Immature natural killer cell (primary cell): ENCODE measurements at places on chromosomes 1 and 21.

DNA sequence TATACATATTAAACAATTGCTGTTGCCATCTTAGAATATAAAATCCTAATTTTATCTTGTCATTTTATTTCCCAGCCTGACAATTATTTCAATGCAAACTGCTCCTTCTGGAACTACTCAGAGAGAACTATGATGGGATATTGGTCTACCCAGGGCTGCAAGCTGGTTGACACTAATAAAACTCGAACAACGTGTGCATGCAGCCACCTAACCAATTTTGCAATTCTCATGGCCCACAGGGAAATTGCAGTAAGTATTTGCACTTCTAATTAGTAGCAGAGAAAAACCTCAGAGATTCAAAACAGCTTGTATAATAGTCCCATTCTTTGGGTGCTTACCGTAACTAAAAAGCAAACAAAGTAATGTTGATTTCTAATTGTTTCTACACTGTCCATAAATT, 167.2 kb downstream of the ADGRL2 start:
- DNase-seq, result no peak

DNA sequence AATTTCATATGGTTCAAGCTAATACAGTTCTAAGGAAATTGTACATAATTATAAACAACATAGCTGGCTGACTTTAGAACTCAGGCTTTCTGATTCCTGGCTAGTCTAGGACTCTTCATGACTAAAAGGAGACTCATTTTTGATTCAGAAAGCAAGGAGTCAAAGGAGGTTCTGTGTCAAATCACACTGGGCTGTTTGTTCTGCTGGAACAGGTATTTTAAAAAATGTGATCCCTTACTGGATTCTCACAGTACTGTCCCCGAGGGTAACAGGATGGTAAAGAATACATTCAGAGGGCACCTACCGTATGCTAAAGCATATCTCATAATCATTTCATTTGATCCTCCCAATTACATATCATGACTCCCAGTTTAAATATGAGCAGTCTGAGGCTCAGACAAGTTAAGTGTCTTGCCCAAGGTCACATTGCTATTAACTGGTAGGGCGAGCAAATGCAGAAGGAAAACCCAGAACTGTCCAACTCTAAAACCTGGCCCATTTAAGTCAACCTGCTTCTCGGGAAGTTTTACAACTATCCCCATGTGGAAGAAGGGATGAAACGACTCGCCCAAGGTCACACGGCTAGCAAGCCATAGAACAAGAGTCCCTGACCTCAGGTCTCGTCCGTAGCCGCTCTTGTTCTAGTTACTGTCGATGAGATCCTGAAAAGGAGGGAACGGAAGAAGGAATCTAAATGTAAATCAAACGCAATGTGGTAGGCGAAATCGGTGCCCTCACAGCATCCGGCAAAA, 675 bp downstream of the MYSM1 start:
- no peak for DNase-seq

- DNase-seq, result peak; percentile 48
Measured at GRCh38 chr1:6785728-6786505, 663 bp downstream of the CAMTA1 start.

- no peak for DNase-seq
Measured at GRCh38 chr21:16044676-16045075, 314.9 kb downstream of the USP25 start.

GRCh38 chr1:89598450-89599331, 34.2 kb upstream of the LRRC8C start:
- DNase-seq, result peak; percentile 20

GRCh38 chr1:185636848-185637247, 97.3 kb upstream of the HMCN1 start:
- DNase-seq, result no peak

GRCh38 chr1:179184403-179184802, 45.1 kb downstream of the ABL2 start:
- DNase-seq, result no peak

DNA sequence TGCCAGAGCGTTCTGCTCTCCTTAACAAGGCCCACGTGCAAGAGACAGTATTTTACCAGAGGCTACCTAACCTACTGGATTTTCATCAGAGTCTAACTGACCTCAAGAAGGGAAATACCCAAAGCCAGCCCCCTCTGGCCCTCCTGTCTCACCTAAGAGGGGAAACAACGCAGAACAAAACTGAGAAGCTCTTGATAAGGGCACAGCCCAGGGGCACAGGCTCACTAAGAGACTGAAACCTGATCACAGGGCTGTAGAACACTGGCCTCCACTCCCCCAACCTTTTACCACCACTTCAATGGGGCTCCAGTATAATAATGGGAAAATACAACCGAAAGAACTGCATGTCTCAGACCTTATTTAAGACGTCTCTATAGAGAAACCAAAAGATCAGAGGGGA, 449.5 kb upstream of the CAMK1G start:
- no peak for DNase-seq

DNA sequence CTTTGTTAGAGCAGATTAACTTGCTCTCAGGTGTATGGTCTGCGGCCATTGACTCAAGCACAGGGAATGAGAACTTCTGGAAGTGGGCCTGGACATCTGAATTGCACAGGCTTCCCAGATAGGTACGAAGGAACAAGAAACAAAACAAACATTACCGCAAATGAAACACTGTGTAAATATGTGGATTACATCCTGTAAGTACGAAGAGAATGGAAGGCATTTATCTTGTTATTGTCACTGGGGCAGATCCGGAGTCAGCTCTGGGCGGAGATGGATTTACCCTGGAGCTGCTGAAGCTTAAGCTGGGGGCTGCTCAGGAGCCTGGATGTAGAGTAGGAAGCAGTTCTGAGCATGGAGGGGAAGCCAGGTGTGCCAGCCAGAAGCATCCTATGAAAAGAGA, 6.8 kb downstream of the HES2 start:
- no peak for DNase-seq

DNA sequence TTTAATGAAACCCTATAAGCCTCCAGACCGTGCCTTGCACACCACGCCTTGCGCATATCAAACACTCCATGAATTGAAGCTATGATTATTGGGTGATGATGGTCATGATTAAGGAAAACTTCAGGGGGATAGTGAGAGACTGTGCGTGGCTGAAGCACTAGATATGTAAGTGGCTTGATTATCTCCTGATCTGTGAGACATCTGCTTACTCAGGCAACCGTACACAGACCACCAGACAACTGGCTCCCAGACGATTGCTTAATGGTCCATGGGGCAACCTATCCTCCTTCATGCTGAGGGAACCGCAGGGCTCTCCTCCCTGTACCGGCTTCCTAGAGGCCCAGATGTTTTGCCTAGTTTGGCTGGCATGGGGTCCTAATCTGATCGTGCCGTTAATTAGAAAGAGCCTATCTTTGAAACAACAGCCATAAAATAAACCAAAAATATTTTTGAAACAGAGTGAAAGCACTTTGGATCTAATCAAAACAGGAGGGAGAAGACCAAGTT, 51.6 kb downstream of the IRF2BP2 start:
- no peak for DNase-seq

DNA sequence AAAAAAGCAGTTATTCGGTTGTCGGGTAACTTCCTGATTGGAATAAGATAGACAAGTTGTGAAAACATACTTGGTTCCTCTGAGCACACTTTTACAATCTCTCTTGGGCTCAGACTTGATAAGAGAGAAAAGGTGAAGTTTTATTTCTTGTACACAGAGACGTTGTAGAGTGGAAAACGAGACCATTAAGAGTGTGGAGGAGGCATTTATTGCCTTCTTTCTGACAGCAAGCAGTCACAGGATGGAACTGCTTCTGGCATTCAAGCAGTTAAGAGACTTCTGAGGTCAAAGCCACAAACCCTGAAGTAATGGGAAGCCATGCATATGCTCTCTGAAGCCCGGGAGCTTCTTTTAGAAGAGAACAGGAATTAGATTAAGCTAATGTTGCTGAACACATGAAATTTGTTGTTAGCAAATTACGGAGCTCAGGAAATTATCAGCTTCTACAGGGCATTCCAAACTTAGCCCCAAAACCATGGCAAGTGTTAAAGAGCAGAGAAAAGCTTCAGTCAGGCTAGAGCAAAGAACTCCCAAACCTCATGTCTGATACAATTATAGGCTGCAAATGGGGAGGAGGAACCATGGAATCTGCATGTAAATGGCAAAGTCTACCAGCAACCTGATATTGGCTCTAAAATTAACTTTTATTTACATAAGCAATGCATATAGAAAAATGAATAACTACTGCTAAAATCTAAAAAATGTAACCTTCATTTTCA, 26.0 kb downstream of the S1PR1 start:
- DNase-seq, result no peak

DNA sequence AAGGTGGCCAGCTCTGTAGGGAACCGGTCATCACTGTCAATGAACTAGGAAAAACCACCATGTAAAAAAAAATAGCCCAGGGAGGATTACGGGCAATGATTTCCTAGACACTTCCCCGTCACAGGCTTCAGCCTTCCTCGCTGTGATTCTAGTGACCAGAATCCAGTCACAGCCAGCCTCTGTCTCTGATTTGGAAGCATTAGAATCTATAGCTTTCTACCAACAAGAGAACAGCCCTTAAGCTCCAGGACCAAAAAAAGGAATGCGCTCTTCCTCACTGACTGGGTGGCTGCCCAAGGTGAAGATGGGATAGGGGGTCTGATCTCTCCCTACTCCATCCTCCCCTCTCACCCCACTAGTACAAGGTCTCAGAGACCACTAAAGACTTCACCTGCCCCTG, 67.2 kb downstream of the TEX35 start:
- DNase-seq, result no peak

DNA sequence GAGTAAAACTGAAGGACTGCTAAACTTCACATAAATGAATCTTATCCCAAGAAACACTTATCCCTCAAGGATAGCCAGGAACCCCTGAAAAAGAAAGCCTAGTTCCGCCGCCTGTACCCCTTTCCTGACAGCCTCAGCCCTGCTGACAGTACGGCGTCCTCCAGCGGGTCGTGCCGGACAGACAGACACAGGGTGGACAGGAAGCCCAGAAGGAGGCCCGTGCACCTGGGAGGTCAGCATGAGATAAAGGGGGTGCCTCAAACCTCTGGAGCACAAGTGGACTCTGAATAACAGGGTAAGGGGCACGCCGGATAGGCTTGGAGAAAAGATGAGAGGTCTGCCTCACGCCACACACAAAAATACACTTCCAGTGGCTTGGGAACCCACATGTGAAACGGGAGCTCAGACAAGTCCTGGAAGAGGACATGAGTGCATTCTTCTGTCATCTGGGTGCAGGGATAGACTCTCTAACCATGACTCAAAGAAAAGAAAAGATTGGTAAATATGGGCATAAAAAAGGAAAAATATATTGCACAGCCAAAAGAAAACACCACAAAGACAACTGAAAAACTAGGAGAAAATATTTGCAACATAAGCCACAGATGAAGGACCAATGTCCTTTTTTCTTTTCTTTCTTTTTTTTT, 17.3 kb upstream of the ADARB1 start:
- DNase-seq, result no peak

GRCh38 chr1:81689531-81689941, 111.2 kb upstream of the ADGRL2 start:
- no peak for DNase-seq

DNA sequence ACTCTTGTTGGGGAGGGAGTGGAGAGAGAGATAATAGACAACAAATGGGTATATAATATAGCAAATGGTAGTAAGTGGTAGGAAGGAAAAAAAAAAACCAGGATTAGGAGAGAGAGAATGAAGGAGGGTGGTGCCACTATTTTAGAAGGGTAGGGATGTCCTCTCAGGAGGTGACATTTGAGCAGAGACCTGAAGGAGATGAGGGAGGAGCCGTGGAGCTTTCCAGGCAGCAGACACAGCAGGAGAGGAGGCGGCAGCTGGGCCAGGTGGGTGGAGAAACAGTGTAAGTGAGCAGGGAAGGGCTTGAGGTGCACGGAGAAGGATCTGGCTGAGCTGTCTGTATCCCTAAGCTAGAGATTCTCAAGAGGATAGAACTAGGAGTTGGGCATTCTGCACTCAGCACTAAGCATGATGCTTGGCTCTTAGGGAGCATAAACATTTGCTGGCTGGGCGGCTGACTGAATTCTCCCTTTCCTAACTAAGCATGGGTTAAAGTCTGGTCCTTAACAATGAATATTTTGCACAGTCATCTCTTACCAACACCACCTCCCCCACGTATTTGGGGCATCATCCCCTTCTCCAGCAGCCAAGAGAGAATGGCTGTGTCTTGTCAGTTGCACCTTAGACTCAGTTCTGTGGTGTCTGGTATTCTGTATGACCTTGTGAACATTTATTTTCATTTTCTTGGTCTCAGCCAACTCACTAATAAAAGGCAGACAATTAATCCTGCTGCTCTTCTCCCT, 27.6 kb upstream of the SARS1 start:
- no peak for DNase-seq

DNA sequence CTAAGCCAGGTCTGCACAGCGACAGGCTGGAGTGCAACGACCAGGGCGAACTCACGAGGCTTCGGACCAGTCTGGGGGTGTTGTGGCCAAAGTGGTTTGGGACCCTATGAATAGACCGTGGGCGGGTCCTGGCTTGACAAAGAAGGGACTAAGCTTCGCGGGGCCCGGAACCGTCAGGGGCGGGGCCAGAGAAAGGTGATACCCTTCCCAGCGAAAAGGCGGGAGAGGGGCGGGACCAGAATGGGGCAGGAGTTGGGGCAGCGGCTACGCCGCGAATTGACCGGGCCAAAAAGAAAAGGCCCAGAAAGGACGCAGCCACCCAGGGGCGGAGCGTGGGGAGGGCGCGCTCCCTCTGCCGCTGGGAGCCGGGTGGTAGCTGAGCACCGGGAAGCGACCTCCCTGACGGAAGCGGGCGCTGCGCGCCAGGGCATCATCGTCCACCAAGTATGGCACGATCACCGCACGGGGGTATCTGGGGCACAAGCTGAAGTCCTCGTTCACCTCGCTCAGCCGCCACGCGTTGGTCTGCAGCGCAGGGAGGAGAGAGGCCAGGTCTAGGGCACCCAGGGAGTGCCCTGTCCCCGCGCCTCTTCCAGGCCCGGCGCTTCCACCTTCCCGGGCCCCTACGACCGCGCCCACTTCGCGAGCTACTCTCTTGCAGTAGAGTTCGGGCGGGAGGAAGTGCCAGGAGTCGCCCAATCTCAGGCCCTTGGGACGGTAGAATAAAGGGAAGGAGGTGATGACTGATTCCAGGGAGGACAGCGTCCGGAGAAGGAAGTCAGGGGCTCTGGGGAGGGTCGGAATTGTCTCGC, 6.7 kb upstream of the FAM167B start:
- peak; percentile 57 for DNase-seq

- DNase-seq, result no peak
Measured at GRCh38 chr1:165823552-165824268, 3.7 kb upstream of the UCK2 start.

- no peak for DNase-seq
Measured at GRCh38 chr1:115077286-115077983, 11.9 kb downstream of the TSPAN2 start.

DNA sequence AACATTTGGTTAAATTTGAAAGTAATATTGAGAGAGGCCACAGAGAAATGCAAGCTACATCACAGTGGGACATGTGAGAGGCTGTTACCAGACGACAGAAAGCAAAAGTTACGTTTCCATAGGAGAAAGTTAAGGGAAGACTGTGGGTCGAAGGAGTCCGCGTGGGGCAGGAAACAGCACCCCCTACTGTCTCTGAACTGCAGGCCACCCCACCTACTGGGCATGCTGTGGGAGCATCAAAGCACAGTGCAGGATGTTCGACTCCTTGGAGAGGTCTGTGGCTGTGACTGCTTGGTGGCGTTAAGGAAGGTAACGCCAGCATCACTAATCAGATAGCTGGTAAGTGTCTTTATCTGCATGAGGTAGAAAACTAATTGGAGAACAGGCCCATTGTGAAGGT, 123.9 kb downstream of the PTBP2 start:
- DNase-seq, result no peak
